ENCODE measurements at places on chromosomes 11 and 22.

DNA sequence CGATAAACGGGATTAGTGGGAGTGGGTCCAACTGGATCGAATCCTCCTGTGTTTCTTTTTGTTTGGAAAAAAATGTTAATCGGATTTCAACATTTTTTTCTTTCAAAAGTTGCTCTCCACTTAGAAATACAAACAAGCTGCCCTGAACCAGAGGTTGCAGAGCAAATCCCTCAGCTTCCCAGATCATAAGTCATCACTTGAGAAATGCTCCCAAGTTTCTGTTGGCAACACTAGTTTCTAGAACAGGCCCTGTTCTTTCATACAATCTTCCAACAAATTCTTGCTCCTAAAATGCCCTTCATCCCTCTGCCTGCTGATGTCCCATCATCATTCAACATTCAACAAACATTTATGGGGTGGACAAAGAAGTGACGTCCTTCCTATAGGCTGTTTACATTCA lies 1.3 kb upstream of the MLC1 start:
- no peak for DNase-seq

DNA sequence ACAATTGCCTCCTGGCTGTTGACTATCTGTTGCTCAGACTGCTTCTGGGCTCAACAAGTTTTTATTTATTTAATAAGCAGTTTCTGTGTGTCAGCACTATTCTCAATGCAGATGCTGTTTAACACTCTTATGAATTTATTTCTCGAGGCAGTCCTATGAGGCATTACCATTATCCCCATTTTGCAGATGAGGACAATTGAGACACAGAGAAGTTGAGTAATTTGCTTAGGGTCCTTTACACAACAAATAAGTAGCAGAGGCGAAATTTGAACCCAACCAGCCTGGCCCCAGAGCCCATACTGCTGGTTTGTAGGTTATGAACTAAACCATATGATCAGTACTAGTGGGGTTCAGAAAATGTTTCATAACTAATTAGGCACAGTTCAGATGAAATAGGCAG lies 58.7 kb downstream of the APIP start:
- no peak for DNase-seq

- DNase-seq, result no peak
Measured at GRCh38 chr11:14967581-14968243, 4.4 kb downstream of the CALCA start.

GRCh38 chr22:38727123-38727522 lies 21.4 kb downstream of the GTPBP1 start:
- no peak for DNase-seq

GRCh38 chr11:71490044-71490730 lies 36.9 kb upstream of the KRTAP5-7 start:
- no peak for DNase-seq

DNA sequence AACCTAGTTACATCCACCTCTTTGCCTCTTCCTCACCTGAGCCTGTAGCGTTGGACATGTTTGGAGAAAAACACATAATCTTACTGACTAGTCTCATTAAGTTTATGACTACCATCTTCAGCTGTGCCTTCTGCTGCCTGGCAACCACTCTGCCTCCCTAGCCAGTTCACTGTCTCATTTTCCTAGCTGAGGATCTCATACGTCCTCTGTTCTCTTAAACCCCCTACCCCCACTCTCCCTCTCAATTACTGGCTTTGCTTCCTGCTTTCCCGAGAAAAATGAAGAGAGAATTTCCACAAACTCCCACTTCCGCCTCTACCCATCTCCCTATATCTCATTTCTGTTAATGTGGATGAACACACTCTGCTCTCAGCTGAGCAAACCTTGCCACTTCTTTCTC lies 239.3 kb upstream of the POU2AF2 start:
- no peak for DNase-seq

DNA sequence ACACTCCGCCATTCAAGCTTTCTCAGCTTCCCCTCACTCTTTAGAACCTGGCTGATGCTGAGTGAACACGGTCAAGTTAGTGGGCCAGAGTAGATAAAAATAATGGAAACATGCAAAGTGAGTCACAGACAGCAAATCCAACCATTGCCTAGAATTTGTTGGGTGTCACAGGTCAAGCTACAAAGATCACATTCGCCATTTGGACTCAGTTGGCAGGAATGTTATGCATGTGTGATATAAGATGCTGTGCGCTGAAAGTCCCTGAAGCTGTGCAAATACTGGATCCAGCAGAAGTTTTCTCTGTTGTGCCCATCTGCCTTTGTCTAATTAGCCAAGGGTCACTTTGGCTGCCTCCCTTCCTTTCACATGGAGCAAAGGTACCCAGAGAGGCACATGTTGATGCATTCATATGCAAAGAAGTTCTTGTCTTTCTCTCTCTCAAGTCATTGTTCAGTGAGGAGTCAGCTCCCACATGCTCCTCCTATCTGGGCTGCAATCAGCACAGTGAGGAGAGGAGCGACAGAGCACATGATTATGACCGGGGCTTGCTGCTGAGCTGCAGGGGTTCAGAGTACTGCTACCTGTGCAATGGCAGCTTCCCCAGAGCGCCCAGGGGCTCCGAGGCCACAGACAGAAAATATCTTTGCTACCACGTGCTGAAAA lies 39.7 kb downstream of the FLI1 start:
- DNase-seq, result no peak

DNA sequence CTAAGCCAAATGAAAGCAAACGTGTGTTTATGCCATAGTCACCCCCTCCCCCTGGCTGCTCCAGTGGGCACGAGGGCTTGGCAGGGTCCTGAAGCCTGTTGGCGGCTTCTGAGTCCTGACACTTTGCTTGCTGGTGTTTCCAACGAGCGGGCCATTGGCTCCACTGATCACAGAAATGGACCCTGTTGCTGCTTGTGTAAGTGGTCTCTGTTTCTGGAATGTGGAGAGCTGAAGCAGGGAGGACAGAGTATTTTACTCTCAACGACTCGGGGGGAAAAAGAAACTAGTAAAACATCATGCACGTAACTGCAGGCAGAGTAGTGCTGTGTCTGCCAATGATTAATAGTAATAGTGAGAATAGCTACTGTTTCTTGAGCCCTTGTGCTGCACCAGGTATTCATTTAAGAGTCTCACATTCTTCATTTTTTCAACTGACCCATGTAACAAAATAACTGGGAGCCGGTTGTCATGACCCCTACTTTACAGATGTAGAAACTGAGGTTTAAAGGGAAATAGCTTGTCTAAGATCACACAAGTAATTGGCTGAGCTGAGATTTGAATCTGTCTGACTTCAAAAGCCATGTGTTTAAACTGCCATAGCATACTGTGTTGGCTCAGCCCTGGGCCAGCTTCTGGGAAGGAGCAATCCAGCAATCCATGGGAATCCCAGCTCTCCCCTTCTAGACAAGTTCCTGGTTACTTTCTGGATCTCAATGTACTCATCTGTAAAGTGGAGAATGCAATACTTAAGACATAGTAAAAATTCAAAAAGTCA lies 526.7 kb downstream of the INSC start:
- DNase-seq, result no peak

GRCh38 chr11:132312161-132312560 lies 941.7 kb downstream of the NTM start:
- no peak for DNase-seq

GRCh38 chr11:112928136-112928535 lies 33.1 kb upstream of the NCAM1 start:
- no peak for DNase-seq

GRCh38 chr11:14821031-14821430 lies 71.0 kb downstream of the CYP2R1 start:
- DNase-seq, result no peak

- no peak for DNase-seq
Measured at GRCh38 chr22:41398921-41399320, 17.2 kb downstream of the TEF start.
